CD4-positive, CD25-positive, alpha-beta regulatory T cell (primary cell): ENCODE measurements at places on chromosomes 7 and 10. TPM values are rescaled to one million over a fixed set of nuclear protein-coding genes. Genes with fewer than 3 reads are reported as not detected.

The TAC1 gene
- not detected for total RNA-seq

The TAS2R4 gene
- total RNA-seq, result 0.32 TPM

The GARIN1A gene
- 1.9 TPM for total RNA-seq

The ANKRD61 gene
- total RNA-seq, result not detected

The IL15RA gene
- total RNA-seq, result 17.7 TPM

The BMPER gene
- not detected for total RNA-seq

The CPA2 gene
- total RNA-seq, result not detected

The DGKI gene
- total RNA-seq, result not detected

The MRPS33 gene
- total RNA-seq, result 26.2 TPM

The SDK1 gene
- 0.47 TPM for total RNA-seq

The ALOX5 gene
- total RNA-seq, result 1.2 TPM

The ZNF12 gene
- 27.0 TPM for total RNA-seq

The TAS2R41 gene
- 0.59 TPM for total RNA-seq

The HOXA3 gene
- not detected for total RNA-seq

The PALS2 gene
- total RNA-seq, result 15.8 TPM

The POLR2J gene
- total RNA-seq, result 39.1 TPM

The INMT gene
- not detected for total RNA-seq

The DEPP1 gene
- total RNA-seq, result 0.44 TPM

The PIK3AP1 gene
- 1.5 TPM for total RNA-seq

The CH25H gene
- 1.6 TPM for total RNA-seq

The SRGN gene
- 580 TPM for total RNA-seq

The SEMA4G gene
- 1.1 TPM for total RNA-seq

The MYO1G gene
- 427 TPM for total RNA-seq

The PLCE1 gene
- not detected for total RNA-seq
